Activated T-cell treated with anti-CD3 and anti-CD28 coated beads, Interleukin-2, amount 50 U/mL, for 4 hours (primary cell): ENCODE measurements at places on chromosomes 12 and 14. TPM values are rescaled to one million over a fixed set of nuclear protein-coding genes. Genes with fewer than 3 reads are reported as not detected.

PMCH gene
- total RNA-seq: 0.45 TPM

SRGAP1 gene
- 0.74 TPM for total RNA-seq

GUCY2C gene
- total RNA-seq: not detected

MYO1H gene
- not detected for total RNA-seq

ABHD4 gene
- total RNA-seq: 1.9 TPM

PTGDR gene
- total RNA-seq: 0.18 TPM

POTEG gene
- total RNA-seq: not detected

CAPZA3 gene
- total RNA-seq: not detected

ZNF664 gene
- total RNA-seq: 64.3 TPM

DIP2B gene
- total RNA-seq: 29.9 TPM

IRF2BPL gene
- total RNA-seq: 29.5 TPM

ST8SIA1 gene
- 1.5 TPM for total RNA-seq

IAPP gene
- total RNA-seq: not detected

ACOT4 gene
- total RNA-seq: 2.3 TPM

RPL10L gene
- total RNA-seq: not detected

ANKRD9 gene
- total RNA-seq: 6.7 TPM

LRP1-AS gene
- total RNA-seq: not detected

SLC7A7 gene
- 0.16 TPM for total RNA-seq

NTS gene
- total RNA-seq: not detected

KSR2 gene
- 0.08 TPM for total RNA-seq

SP7 gene
- total RNA-seq: not detected
